ENCODE measurements at places on chromosomes 13 and 19. TPM values are rescaled to one million over a fixed set of nuclear protein-coding genes. Genes with fewer than 3 reads are reported as not detected.

GRCh38 chr13:96252903-96253302 is 163.0 kb downstream of the HS6ST3 start:
- DNase-seq: no peak

GRCh38 chr13:107192289-107192688 is 624.4 kb upstream of the ARGLU1 start:
- DNase-seq: no peak

- DNase-seq: no peak
Observed at GRCh38 chr13:77290342-77290741, 36.6 kb downstream of the MYCBP2 start.

DNA sequence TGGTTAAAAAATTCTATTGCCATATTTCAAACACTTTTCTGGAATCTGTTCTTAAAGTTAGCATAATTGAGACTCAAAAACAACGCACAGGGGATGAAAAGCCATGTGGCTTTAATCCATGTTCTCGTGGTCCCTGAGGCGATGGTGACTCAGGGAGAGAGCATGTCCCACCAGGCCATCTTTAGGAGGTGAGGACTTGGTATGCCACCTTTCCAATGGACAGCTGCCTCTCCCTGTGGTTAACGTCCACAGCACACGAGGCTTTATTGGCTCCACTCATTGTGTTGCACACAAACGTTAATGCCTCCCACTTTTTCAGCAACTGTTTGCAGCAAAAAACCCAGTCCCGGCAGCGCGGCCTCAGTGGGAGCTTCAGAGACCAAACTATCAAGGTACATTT is 51.4 kb downstream of the EFNB2 start:
- no peak for DNase-seq

- DNase-seq: no peak
Observed at GRCh38 chr19:12155324-12155860, 1.1 kb downstream of the ZNF625 start.

GRCh38 chr13:99002172-99002710 is 24.4 kb upstream of the DOCK9 start:
- DNase-seq: no peak

DNA sequence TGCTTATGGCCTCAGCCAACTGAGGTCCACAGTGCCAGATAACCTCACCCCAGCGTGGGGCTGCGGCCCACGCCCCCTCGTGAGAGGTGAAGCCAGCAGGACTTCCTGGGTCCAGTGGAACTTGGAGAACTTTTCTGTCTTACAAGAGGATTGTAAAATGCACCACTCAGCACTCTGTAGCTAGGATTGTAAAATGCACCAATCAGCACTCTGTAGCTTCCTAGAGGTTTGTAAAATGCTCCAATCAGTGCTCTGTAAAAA is 109.1 kb downstream of the AKAP11 start:
- no peak for DNase-seq

- no peak for DNase-seq
Observed at GRCh38 chr13:86109107-86109506, 309.9 kb upstream of the SLITRK6 start.

GRCh38 chr19:42360787-42361544 is 29.1 kb downstream of the CNFN start:
- no peak for DNase-seq

- DNase-seq: no peak
Observed at GRCh38 chr13:30169442-30169841, 137.9 kb downstream of the KATNAL1 start.

- DNase-seq: peak; percentile 82
Observed at GRCh38 chr19:48842789-48843162, 6.5 kb upstream of the HSD17B14 start.

DNA sequence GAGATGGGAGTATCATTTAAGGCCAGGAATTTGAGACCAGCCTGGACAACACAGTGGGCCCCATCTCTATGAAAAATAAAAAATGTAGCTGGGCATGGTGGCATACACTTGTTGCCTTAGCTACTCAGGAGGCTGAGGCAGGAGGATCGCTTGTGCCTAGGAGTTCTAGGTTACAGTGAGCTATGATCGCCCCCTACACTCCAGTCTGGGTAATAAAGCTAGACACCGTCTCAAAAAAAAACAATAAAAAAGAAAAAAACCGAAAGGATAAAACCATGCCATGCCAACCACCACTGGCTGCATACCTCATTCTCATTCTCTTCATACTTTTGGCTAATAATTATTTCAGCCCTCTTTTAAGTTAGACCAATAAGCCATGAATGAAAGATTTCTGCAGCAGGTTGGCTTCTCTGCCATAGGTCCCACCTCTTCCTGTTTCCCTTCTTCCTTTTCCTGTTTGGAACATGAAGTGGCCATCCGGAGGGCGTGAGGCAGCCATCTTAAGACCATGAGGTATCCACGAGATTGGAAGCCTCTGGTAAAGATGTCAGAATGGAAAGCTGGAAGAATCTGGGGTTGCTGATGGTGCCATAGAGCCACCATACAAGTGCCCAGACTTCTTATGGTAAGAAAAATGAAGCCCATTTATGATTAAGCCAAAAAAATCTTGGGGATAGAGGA is 171.3 kb downstream of the CACNA1A start:
- DNase-seq: no peak

DNA sequence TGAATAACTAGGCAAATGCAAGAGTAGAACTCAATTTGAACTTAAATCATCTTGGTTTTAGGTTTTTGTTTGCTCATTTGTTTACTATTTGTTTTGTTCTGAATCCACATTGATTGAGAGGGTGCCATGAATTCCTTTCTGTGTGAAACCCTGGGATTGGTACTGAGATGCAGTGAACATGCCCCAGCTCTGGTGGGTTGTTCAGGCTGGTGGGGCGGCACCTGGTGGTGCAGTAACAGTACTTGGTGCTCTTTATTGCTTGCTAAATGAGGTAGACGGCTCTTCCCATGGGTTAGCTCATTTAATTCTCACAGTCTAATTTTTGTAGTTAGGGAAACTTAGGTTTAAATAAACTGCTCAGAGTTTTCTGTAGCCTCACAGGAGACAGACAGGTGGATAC is 48.4 kb downstream of the WASF3 start:
- DNase-seq: no peak

HIPK4 gene
- total RNA-seq: 0.29 TPM

LSR gene
- total RNA-seq: 6.7 TPM

SIGLEC8 gene
- not detected for total RNA-seq

NAT14 gene
- 8.7 TPM for total RNA-seq

SULT2A1 gene
- not detected for total RNA-seq
